ENCODE measurements at places on chromosomes 4 and X.

DNA sequence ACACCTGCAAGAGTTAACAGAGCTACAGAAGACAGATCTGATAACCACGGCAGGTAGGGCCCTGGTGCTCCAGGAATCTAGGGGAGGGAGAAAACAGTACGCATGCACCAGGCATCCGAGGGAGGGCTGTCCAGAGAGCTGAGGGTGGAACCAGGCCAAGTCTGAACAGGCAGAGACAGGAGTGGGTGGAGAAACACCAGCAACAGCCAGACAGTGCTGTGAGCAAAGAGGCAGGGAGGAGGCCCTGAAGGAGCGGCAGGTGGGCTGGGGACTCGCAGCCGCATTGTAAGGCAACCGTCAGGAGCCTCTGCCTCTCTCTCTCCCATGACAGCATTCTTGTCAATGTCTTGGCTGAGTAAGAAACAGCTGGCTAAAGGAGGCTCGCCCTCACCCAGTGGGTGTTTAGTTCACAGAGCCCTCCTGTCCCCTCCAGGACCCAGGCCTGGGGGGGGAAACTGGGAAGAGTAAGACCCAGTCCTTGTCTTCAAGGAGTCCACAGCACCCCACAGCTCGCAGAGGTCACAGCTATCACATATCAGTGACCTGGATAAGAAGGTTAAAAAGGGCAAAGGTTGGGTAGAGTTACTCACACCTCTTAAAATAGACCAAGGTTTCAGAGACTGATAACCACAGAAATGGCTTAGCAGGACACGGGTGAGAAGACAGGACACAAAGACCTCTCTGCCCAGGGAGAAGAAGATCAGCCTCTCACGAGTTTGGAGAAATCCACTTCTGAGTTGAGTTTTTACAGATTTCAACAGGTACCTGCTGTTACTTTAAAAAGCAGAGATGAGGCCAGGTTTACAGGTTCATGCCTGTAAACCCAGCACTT, 10.5 kb downstream of the ACSL1 start:
- peak; percentile 93 for DNase-seq

- peak; percentile 57 for DNase-seq
Measured at GRCh38 chr4:186948361-186949242, 224.9 kb upstream of the FAT1 start.

GRCh38 chrX:131763674-131764073, 219.8 kb downstream of the OR13H1 start:
- no peak for DNase-seq

DNA sequence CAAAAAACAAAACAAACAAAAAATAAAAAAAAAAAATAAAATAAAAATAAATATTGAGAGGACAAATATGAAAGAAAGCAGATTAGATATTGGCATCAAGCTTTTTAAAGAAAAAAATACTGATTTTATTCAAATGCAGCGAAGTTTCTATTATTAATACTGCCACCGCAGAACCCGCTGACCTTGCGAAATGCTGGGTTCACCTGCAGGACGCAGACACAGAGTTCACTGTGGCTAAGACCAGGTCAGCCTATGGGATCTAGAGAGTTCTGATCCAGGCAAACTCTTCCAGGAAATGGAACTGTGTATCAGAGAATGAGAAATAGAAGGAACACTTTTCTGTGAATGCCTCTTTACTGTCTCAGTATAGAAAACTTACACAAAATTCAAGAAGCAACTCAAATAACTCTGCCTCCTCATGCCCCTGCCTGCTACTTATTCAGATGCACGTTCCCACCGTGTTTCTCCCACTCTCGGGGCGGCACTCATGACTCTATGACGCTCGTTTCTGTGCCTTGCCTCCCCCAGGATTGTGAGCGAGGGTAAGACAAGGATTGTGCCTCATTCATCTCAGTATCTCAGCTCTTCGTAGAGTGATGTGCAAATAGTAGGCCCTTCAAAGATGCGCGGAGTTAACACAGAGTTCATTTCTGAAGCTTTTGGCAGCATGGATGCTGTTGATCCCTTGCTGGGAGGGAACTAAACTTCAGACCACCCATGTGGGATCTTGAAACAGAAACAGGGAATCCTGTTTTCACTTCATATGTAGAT, 44.1 kb upstream of the TLR3 start:
- no peak for DNase-seq

GRCh38 chr4:15425520-15425919, 2.3 kb upstream of the C1QTNF7 start:
- DNase-seq = no peak

GRCh38 chr4:28354880-28355656, 1494.4 kb downstream of the STIM2 start:
- DNase-seq = no peak

DNA sequence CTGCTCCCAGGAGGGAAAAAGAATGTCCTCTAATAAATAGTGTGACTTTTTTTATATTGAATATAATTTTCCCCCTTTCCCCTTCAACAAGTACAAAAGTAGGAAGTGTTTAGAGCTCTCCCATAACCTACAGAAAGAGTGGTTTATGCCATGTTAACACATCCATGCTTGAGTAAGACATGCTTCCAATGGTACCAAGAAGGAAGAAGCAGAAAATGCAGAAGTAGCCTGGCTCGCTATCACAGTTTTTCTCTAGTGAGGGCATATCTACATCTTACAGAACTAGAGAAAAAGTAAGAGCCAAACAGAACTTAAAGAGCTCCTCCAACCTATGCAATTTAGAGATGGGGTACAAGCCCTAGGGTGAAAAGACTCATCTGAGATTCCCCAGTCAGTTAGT, 82.5 kb downstream of the ARHGEF9 start:
- DNase-seq = no peak

DNA sequence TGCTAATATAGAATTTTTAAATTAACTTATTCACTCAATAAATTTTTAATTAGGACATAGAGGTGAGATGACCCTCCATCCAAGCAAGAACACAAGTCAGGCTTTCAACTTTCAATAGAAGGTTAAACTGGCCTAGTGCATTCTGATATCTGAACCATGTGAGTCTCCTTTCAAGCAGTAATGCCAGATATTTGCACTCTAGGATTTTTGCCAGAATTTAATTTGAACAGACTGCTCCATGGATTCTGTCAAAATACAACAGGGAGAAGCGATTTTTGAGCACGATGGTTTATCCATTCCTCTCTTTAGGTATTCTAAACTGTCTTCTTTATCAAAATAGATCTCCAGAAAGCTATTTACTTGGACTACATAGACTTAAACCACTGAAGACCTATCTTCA, 72.0 kb upstream of the DCLK2 start:
- DNase-seq = no peak

- no peak for DNase-seq
Measured at GRCh38 chr4:54840992-54841768, 183.4 kb downstream of the KIT start.

DNA sequence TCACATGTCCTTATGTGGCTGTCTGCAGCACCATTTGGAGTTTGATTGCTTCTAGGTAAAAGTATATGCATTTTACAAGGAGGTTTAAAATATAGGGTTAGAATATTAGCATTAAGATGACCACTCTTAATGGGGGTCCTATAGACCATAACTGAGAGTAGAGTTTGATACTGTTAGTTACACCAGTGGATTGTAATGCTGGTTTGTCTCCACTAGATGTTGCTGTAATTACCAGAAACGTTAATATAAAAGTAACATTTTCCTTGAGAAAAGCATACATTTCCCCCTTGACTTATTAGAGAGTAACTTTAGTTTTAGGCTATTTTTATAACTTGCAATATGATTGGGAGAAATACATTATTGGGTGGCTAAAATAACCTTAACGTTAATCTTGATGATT, 93.0 kb downstream of the ZXDA start:
- DNase-seq = no peak

- no peak for DNase-seq
Measured at GRCh38 chr4:87855559-87855958, 22.8 kb downstream of the MEPE start.

- no peak for DNase-seq
Measured at GRCh38 chr4:81512757-81513501, 41.2 kb upstream of the RASGEF1B start.

DNA sequence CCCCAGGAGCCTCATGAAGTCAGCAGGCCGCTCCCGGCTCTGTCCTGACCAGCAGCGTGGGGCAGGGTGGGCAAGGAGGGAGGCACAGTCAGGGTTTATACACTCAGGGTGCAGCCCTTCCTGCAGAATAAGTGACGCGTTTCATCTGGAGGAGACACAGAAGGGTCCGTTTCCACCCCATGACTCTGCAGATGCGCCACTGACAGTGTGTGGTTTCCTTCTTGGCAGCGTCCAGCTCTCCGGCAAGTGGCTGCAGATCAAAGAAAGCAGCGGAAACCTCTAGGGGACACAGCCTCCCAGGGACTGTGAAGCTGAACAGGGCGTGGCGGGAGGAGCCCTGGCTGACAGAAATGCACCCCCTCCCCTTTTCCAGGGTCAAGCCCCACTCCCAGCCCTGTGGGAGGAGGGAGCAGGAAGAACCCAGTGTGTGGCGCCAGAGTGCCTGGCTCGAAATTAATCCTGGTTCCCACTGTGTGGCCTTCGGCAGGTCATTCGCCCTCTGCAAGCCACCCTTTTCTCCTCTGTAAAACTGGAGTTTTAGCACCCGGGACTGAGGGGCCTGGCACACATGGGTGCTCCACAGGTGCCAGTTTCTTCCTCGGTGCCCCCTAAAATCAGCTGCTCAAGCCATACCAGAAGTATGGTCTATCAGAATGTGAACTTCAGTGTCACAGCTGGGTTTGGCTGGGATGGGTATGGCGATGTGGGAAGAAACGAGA, 17.3 kb upstream of the TBC1D14 start:
- DNase-seq = no peak

- peak; percentile 71 for DNase-seq
Measured at GRCh38 chr4:99029852-99030251, 34.3 kb downstream of the METAP1 start.

- DNase-seq = no peak
Measured at GRCh38 chrX:97605271-97605670, 721.6 kb downstream of the RPA4 start.

- DNase-seq = no peak
Measured at GRCh38 chrX:115898382-115899001, 272.1 kb upstream of the AGTR2 start.

DNA sequence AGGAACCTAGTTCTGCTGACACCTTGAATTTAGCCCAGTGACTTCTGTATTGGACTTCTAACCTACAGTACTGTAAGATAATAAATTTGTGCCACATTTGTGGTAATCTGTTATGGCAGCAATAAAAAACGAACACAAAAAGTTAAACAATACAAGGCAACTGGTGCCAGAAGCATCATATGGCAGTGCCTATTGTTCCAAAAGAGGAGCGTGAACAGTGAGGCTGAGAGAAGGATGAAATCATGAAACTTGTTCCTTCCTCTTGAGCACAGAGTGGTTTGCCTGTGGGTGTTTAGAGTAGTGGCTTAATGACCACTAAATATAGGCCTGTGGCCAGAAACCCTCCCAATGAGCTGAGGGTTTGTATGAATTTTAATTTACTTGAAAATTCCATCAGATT, 69.7 kb upstream of the PGRMC2 start:
- no peak for DNase-seq

DNA sequence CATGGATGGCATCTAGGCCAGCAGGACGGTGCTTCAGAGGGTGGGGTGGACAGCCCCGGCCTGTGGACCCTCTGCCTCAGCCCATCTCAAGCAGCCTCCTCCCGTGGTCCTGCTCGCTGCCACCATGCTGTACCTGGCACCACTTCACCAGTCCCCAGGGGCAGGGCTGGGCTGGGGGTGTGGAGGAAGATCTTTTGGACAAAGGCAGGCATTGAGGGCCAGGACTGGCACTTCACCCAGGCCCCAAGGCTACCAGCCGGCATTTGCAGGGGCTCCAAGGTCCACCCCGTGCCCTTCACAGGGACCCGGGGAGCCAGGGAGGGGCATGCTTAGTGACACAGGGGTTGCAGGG, 713 bp downstream of the PLXNB3 start:
- DNase-seq = no peak

DNA sequence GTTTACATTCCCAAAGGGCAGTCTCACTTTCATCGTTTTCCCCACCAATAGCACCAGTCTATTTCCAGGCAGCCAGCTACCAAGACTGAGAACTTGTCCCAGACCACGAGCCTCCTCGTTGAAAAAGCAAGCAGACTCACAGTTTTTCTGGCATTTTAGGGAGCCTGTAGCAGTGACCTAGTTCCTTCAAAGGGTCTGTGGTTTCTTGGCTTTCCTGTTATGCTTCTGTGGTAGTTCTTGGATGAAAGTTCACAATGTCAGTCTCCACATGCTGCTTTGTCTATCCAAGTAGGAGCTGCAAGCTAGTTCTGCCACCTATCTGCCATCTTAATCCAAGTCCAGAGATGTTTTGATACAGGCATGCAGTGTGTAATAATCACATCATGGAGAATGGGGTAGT, 151.6 kb upstream of the ZC4H2 start:
- DNase-seq = no peak

GRCh38 chr4:132238697-132239096, 910.4 kb upstream of the PCDH10 start:
- DNase-seq = no peak

DNA sequence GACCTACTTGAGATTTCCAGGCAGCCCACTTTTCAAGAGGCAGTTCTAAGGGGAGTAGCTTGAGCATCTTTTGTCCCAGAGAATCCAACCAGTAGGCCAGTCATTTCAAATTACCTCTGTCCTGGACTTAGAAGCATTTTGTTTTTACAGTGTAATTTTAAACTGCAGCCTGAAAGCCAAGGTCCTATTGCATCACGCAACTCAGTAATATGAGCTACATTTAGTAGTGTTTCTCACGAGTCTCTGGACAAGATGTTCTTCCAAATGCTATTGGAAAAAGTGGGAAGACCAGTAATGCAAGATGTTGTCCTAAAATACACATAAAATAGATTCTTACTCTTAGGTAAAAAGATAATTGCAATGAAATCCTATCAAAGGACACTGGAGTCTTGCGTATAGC, 182.5 kb upstream of the ARX start:
- DNase-seq = no peak

- DNase-seq = no peak
Measured at GRCh38 chr4:63983224-63983623, 426.0 kb downstream of the TECRL start.

DNA sequence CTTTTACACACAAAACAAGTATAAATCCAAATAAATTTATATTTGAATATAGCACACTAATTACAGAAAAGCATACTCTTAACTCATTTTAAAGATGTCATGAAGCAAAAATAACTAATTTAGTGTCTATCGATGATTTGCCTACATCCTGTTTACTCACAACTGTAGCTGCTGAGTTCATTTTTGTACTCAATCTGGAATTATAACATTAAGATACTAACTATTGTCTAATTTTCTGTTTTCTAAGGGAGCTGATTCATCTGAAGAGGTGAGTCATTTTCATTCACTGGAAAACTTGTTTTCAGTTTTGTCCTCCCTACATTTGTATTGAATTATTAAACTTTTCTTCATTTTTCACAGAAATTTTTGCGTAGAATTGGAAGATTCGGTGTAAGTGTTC, 3.7 kb downstream of the STATH start:
- peak; percentile 3 for DNase-seq
